NCI-H146 (cell line): ENCODE measurements at places on chromosomes 11 and 22.

GRCh38 chr11:31651208-31651607 lies 141.6 kb downstream of the ELP4 start:
- no peak for DNase-seq

- no peak for DNase-seq
Measured at GRCh38 chr11:127002669-127003259, 2.2 kb upstream of the KIRREL3 start.

GRCh38 chr11:108369064-108369463 lies 98.3 kb downstream of the C11orf65 start:
- no peak for DNase-seq

- DNase-seq = no peak
Measured at GRCh38 chr22:43228330-43228729, 41.4 kb upstream of the TTLL12 start.

DNA sequence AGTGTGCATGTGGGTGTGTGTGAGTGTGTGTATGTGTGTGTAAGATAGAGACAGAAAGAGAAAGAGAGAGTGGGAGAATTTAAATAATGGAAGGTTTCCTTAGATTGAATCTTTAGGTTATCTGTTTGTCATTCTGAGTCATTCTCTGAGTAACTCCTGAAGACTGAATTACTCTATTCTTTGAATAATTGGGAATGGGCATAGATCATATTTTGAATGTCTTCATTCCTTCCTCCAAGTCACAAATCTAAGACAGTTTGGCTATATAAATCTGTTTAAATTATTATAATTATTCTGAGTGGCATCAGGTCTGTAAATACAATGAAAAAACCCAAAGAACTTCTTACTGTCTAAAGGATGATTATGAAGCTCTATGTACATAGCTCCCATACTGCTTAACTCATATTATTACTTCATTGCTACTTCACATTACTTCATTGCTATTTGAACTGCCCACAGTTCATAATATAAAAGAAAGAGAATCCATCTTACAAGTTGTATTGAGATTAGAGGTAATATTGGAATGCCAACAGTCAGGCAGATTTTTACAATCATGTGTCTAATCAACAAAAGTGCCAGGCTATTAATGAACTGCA lies 346.6 kb upstream of the CCDC179 start:
- DNase-seq = no peak

GRCh38 chr11:13761250-13761649 lies 92.8 kb downstream of the FAR1 start:
- no peak for DNase-seq
